ENCODE measurements at places on chromosomes 7 and 10. TPM values are rescaled to one million over a fixed set of nuclear protein-coding genes. Genes with fewer than 3 reads are reported as not detected.

NODAL gene
- total RNA-seq = 1.5 TPM

SFTPA1 gene
- total RNA-seq = not detected

RBM17 gene
- 113 TPM for total RNA-seq

CYP17A1 gene
- not detected for total RNA-seq

NACAD gene
- total RNA-seq = 3.5 TPM

USP54 gene
- total RNA-seq = 267 TPM

PPP1R3C gene
- total RNA-seq = 0.31 TPM

HTR5A gene
- 0.08 TPM for total RNA-seq

HOXA13 gene
- total RNA-seq = not detected

OTUD1 gene
- total RNA-seq = 11.9 TPM

HOXA6 gene
- not detected for total RNA-seq

CFTR gene
- total RNA-seq = 0.18 TPM

TMEM270 gene
- total RNA-seq = not detected

ZCWPW1 gene
- total RNA-seq = 2.2 TPM

CLEC2L gene
- total RNA-seq = not detected

PDZD8 gene
- total RNA-seq = 25.6 TPM

ASIC3 gene
- total RNA-seq = 3.4 TPM

TMEM176B gene
- total RNA-seq = 1.4 TPM

COMTD1 gene
- total RNA-seq = 8.9 TPM

CALHM3 gene
- not detected for total RNA-seq

AKR1C8 gene
- not detected for total RNA-seq

CLCN1 gene
- total RNA-seq = not detected

PTN gene
- 1.7 TPM for total RNA-seq

BCAP29 gene
- total RNA-seq = 114 TPM

GBX1 gene
- total RNA-seq = 13.8 TPM

Data from endothelial cell (in vitro differentiated cells).